Activated CD4-positive, alpha-beta T cell treated with anti-CD3 and anti-CD28 coated beads, Interleukin-2, amount 10 ng/mL, durations not matched to agents 7 days and 5 days (primary cell): ENCODE measurements at places on chromosomes 4 and X. TPM values are rescaled to one million over a fixed set of nuclear protein-coding genes. Genes with fewer than 3 reads are reported as not detected.

GRCh38 chr4:138184886-138185285 lies 57.3 kb downstream of the SLC7A11 start:
- DNase-seq = no peak

DNA sequence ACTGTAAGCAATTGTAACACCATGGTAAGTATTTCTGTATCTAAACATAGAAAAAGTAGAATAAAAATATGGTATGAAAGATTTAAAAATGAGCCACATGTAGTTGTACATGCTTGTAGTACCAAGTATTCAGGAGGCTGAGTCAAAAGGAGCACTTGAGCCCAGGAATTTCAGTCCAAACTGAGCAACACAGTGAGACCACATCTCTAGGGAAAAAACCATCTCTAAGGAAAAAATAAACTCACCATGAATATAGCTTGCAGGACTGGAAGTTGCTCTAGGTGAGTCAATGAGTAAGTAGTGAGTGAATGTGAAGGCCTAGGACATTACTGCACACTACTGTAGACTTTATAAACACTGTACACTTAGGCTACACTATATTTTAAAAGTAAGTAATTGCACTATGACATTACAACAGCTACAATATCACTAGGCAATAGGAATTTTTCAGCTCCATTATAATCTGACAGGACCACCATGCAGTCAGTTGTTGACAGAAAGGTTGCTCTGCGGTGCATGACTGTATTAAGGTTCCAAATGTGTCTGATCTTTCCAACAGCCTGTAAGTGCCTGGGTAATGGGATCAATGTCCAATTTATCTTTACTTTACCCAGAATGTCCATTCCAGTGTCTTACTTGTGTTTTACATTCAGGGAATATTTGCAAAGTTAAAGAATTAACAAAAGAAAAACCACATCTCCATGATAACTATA lies 28.9 kb upstream of the LRBA start:
- no peak for DNase-seq

- DNase-seq = peak; percentile 17
Observed at GRCh38 chr4:114386637-114387233, 211.9 kb upstream of the UGT8 start.

DNA sequence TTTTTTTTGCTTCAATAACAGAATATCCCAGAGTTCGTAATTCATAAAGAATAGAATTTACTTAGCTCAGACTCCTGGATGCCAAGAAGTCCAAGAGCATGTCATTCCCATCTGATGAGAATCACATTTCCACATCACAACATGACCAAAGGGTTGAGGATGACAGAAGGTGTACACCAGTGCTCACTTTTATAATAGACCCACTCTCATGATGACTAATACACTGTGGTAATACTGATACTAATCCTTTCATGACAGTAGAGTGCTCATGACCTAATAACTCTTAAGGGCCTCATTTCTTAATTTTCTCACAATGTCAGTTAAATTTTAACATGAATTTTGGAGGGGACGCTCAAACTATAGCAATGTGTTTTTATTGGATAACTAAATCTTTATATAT lies 69.2 kb downstream of the ZNF732 start:
- DNase-seq = no peak

GRCh38 chrX:81890521-81890920 lies 688.6 kb downstream of the SH3BGRL start:
- DNase-seq = no peak

KIAA1210 gene
- not detected for total RNA-seq

PNMA5 gene
- total RNA-seq = 0.06 TPM

MAGEA11 gene
- not detected for total RNA-seq

GPR50 gene
- not detected for total RNA-seq
